ENCODE measurements at places on chromosomes 7 and 10.

GRCh38 chr10:80617807-80618206 lies 80.1 kb downstream of the SH2D4B start:
- H3K36me3 ChIP-seq, result no peaks in the 10 kb centered on the region
- H3K4me3 ChIP-seq, result no peak overlapping the region
- no peak for DNase-seq
- no peaks in the 10 kb centered on the region for H3K27me3 ChIP-seq
- H3K4me1 ChIP-seq, result no peaks in the 10 kb centered on the region
- no peak overlapping the region for H3K27ac ChIP-seq

DNA sequence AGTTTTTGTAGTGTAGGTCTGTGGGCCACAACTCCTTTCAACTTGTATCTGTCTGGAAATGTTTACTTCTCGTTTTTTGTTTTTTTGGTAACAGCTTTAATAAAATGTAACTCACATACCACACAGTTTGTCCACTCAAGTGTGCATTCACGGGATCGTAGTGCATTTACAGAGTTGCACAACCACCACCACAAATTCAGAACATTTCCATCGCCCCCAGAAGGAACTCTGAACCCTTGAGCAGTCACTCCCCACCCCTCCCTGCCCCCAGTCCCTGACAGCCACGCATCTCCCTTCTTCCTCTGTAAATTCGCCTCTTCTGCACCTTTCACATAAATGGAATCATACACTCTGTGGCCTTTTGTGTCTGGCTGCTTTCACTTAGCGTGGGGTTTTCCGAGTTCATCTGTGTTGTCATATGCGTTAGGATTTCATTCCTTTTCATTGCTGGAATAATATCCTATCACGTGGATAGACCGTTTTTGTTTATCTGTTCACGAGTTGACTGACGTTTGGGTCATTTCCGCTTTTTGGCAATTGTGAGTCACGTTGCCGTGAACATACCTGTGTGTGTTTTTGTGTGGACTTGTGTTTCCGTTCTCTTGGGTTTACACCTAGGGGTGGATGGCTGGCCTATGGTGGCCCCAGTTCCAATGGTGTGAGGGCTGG lies 10.3 kb downstream of the JAKMIP3 start:
- no peaks in the 10 kb centered on the region for H3K27me3 ChIP-seq
- no peak overlapping the region for H3K27ac ChIP-seq
- H3K4me1 ChIP-seq, result no peaks in the 10 kb centered on the region
- no peak overlapping the region for H3K4me3 ChIP-seq
- H3K36me3 ChIP-seq, result no peaks in the 10 kb centered on the region

DNA sequence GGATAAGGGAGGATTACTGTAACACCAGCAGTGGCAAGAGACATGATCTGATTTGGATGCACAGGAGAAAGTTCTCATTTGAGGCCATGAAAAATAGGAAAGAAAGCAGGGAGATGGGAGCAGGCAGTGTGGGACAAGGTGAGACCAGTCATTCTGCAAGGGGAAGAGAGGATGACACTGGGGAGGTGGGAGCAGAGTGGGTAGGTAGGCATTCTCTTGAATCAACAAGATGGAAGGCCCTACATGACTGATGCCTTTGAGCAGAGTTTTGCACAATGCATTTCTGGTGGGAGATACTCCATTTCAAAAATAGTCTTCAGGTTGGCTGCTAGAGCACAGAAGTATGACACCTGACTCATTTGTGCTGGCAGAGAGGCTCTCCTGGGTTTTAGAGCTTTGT lies 10.5 kb downstream of the RPS24 start:
- no peak for DNase-seq
- H3K4me1 ChIP-seq, result no peaks in the 10 kb centered on the region
- no peaks in the 10 kb centered on the region for H3K27me3 ChIP-seq
- H3K36me3 ChIP-seq, result peaks cover 32% of the 10 kb centered on the region

DNA sequence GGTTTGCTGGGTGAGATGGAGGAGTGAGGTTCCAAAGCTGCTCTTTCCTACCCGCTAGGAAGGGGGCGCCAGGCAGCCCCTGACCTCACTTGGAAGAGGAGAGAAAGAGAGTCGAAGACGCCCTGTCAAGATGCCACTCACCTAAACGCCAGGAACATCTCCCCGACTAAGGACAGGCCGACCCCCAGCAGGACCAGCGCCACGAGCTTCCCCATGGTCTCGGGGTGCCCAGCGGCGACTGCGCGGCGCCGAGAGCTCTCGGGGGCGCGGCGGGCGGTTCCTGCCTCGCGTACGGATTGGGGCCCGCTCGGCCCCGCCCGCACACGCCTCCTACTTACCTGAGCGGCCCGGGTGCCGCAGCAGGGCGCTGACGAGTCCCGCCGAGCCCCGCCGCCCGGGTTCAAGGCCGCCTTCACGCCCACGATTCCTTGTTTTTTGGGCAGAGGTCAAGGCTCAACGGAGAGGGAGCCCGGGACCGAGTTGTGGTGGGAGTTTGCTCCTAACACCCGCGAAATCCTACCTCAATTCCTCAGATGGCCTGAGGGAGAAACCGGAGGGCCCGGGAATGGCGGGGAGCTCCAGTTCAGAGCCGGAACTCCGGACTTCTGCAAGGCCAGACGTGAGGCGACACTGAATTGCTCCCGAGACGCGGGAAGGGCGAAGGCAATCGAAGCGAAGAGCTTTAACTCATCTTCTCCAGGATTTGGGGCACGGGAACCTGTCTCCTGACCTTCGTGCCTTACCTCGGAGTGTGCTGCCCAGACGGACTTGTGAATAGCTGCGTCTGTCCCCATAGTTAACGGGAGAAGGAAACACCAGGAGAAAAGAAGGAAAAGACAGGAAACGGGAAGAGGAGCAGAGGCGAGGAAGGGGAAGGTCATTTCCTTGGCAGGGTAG lies at the start of gene PON3:
TSS of gene PON3 (minus strand) at position 240 of the 897 bp plus-strand sequence. CDS start at position 215, 25 bp downstream.
- peaks cover 5% of the 10 kb centered on the region for H3K27me3 ChIP-seq
- peak; percentile 38 for DNase-seq
- no peak within 1 kb of the TSS for H3K27ac ChIP-seq
- peaks cover 5% of the 10 kb centered on the region for H3K4me1 ChIP-seq

DNA sequence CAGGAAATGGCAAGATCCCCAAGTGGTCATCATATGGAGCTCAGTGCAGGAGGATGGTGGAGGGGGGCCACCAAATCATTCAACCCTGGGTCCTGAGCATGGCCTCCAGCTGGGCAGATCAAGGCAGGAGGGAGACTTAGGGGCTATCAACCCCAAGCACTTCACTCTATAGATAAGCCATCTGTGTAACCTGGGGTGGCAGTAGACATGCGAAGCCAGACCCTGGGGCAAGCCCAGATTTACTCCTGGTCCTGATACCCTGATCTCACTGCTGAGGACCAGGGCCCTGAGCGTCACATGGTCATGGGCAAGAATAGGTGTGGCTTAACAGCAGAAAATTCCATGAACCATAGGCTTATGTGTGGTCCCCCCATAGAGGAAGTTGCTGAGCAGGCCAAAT lies 173.0 kb upstream of the ADCY1 start:
- no peaks in the 10 kb centered on the region for H3K4me1 ChIP-seq
- no peak overlapping the region for H3K4me3 ChIP-seq
- DNase-seq, result no peak
- no peaks in the 10 kb centered on the region for H3K27me3 ChIP-seq
- H3K27ac ChIP-seq, result no peak overlapping the region
- no peaks in the 10 kb centered on the region for H3K36me3 ChIP-seq

- H3K36me3 ChIP-seq, result no peaks in the 10 kb centered on the region
- no peak for DNase-seq
- no peaks in the 10 kb centered on the region for H3K4me1 ChIP-seq
Measured at GRCh38 chr10:103044942-103045489, 126.9 kb downstream of the CNNM2 start.

GRCh38 chr7:109343678-109344077 lies 774.0 kb downstream of the DNAJB9 start:
- no peak overlapping the region for H3K27ac ChIP-seq
- DNase-seq, result no peak
- no peak overlapping the region for H3K4me3 ChIP-seq
- no peaks in the 10 kb centered on the region for H3K36me3 ChIP-seq
- H3K27me3 ChIP-seq, result no peaks in the 10 kb centered on the region
- no peaks in the 10 kb centered on the region for H3K4me1 ChIP-seq

DNA sequence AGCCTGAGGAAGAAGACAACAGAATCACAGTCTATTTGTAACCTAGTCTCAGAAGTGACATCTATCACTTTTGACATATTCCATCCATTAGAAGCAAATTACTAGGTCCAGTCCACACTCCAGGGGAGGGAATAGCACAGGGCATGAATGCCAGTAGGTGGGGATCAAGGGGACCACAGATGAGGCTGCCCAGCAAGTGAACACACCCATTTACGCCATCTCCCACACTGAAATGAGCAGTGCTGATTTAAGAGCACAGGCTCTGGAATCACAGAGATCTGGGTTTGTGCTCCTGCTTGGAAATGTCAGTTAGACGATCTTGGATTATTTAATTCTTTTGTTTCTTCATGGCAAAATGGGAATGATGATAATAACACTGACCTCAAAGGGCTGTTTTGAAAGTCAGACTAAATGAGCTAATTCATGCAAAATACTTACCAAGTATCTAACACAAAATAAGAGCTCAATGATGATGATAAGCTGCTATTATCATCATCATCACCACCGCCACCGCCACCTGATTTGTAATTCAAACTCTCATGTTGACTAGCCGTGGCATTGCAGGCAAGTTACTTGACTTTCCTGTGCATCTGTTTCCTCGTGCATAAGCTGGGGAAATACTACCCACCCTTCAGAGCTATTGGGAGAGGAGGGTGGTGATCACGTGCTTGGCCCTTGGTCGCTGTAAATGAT lies 138.9 kb upstream of the KLF14 start:
- peaks cover 8% of the 10 kb centered on the region for H3K4me1 ChIP-seq
- H3K4me3 ChIP-seq, result no peak overlapping the region
- no peak for DNase-seq
- H3K27ac ChIP-seq, result no peak overlapping the region

GRCh38 chr7:147756300-147756699 lies 834.3 kb upstream of the C7orf33 start:
- H3K4me3 ChIP-seq, result no peak overlapping the region
- no peaks in the 10 kb centered on the region for H3K36me3 ChIP-seq
- no peaks in the 10 kb centered on the region for H3K4me1 ChIP-seq
- no peak for DNase-seq

GRCh38 chr10:124408357-124408756 lies 10.4 kb downstream of the OAT start:
- peaks cover 26% of the 10 kb centered on the region for H3K36me3 ChIP-seq
- H3K4me3 ChIP-seq, result no peak overlapping the region
- H3K4me1 ChIP-seq, result peaks cover 5% of the 10 kb centered on the region
- DNase-seq, result no peak

Measured in CD4-positive, CD25-positive, alpha-beta regulatory T cell (primary cell).